ENCODE measurements at places on chromosomes 3 and 15. TPM values are rescaled to one million over a fixed set of nuclear protein-coding genes. Genes with fewer than 3 reads are reported as not detected.

EPHB1 gene
- 0.54 TPM for polyA plus RNA-seq

OR5H6 gene
- not detected for polyA plus RNA-seq

SLC51B gene
- 0.09 TPM for polyA plus RNA-seq

GOLGA8T gene
- polyA plus RNA-seq: 0.06 TPM

EPHB3 gene
- 0.98 TPM for polyA plus RNA-seq

- DNase-seq: peak; percentile 70
These were observed 42.3 kb downstream of the ADCY5 start for GRCh38 chr3:123406598-123406997.

GRCh38 chr3:52134761-52135160 is 19.5 kb downstream of the POC1A start:
- no peak for DNase-seq

- DNase-seq: no peak
These were observed 36.2 kb downstream of the NGLY1 start for GRCh38 chr3:25747033-25747432.

DNA sequence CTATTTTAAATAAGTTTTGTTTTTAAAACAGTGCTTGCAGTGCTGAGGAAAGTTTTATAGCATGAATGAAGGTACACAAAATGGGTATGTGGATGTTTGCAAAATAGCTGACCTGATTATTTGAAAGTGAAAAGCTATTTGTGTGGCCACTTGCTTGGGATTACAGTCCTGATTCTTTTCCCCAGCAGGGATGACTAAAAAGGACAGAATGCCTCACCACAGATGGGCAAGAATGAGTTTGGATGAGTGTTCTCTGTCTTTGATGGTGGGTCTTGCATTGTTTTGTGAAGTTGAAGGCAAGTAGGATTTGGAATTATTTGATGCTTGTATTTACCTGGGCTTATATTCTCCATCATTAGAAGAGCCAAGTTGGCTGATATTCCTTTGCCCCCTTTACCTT is 48.8 kb upstream of the MEIS2 start:
- no peak for DNase-seq

GRCh38 chr3:57689367-57690053 is 3.4 kb downstream of the DENND6A start:
- DNase-seq: no peak

GRCh38 chr3:69451594-69451993 is 65.7 kb upstream of the FRMD4B start:
- no peak for DNase-seq

DNA sequence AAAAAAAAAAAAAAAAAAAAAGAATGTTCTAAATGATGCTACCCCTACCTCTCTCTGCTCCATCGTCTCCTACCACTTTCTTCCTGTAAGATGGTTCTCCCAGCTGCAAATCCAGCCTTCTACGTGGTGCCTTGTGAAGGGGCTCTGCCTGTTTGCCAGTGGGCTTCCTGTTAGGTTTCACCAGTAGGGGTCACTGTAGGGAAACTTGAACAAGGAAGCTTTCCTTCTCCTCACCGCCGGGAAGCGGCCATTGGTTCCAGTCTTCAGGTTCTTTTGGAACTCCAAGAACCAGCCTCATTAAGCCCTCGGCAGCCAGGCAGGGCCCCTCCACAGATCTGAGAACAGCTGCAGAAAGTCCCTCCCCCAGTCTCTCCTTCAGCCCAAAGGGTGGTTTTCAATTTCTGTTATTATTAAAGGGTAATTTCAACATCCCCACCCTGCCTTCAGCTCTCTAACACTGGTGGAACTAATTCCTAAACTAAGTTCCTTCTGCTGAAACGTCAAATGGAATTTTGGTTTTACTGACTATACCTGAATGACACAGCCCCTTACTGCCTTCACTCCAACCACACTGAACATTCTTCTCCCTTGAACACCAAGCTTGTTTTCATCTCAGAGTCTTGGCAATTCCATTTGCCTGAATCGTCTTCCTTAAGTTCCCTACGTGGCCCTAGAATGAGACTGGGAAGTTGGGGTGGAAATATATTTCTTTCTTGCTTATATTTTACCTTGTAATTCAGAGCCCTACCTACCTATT is 13.5 kb downstream of the MCCC1 start:
- peak; percentile 50 for DNase-seq

DNA sequence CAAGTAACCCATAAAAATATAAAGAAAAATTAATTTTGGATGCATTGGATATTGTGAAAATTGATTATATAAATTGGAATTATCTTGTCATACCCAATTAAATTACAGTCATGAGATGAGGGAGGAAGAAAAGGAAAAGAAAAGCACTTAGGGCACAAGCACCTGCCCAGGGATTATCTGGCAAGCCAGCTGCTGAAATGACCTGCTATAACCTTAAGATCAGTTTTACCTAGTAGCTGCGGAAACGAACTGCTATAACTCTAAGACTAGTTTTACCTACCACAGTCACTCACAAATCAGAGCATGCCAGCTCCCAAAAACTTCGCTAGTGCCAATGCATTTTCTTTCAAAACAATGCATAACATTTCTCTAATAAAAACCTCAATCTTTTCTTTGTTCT is 26.2 kb downstream of the LRRFIP2 start:
- no peak for DNase-seq

- DNase-seq: peak; percentile 71
These were observed 15.4 kb upstream of the FGD5 start for GRCh38 chr3:14803101-14803980.

GRCh38 chr15:64478863-64479262 is 18.5 kb downstream of the ZNF609 start:
- no peak for DNase-seq

- no peak for DNase-seq
These were observed 7.4 kb downstream of the PRSS50 start for GRCh38 chr3:46710229-46710628.

DNA sequence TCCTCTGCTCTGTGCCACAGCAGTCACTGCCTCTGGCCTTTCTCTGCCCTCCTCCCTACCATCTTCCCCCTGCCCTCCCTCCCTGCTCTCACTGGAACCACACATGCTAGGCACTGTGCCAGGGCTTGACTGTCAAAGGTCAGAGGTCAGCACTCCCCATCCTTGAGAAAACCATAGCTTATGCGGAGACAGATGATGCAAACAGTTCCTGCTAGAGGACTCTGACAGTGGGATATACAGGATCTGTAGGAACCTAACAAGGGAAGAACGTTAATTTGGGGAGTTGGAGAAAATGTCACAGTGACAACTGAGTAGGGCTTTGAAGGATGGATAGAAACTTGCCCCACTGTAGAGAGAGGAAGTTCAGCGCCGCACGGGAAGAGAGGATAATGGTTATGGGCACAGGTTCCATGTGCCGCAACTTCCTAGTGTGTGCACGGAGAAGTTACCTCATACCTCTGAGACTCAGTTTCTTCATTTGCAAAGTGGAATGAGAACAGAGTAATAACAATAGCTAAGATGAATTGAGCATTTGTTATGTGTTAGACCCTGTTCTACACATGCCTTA is 29.3 kb upstream of the XYLB start:
- no peak for DNase-seq

DNA sequence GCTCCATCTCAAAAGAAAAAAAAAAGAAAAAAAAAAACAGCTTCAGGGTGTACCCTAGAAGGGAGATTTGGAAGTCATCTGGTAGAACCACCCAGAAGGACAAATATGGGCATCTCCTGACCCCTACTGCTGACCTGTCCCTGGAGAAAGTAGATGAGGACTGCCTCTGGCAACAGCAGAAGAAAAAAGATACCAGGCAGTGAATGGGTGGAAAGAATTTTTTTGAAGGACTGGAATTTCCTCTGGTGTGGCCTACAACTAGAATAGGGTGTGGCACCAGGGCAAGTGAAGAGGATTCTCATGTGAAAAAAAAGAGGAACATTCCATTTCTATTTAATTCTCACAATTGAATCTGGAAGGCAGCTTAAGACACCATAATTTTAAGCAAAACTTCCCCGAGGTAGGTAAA is 3.1 kb downstream of the ANXA2 start:
- DNase-seq: no peak

Data from spleen (tissue), 13 donors.